Activated naive CD8-positive, alpha-beta T cell treated with anti-CD3 and anti-CD28 coated beads, Interleukin-2, amount 10 ng/mL, durations not matched to agents 7 days and 5 days (primary cell): ENCODE measurements at places on chromosomes 4 and X. TPM values are rescaled to one million over a fixed set of nuclear protein-coding genes. Genes with fewer than 3 reads are reported as not detected.

GRCh38 chr4:109811707-109812106, 3.9 kb upstream of the GAR1 start:
- no peak for DNase-seq

DNA sequence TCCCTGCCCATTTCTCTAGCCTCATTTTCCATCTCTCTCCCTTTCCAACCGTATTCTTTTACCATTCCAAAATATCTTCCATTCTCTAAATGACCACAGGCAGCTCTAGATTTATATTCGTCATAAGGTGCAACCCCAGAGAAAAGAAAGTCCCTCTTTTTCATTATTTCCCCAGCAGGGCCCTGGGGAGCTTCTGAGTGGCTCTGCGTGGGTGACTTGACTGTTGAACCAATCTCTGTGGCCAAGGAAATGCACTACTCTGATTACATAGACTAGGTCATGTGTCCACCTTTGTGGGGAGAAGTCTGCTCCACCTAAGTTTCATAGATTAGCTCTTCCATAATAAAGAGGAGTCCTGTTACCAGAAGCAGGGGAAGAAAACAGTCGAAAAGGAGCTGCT, 51.4 kb downstream of the ATOH1 start:
- no peak for DNase-seq

NPY2R gene
- not detected for total RNA-seq

DNA sequence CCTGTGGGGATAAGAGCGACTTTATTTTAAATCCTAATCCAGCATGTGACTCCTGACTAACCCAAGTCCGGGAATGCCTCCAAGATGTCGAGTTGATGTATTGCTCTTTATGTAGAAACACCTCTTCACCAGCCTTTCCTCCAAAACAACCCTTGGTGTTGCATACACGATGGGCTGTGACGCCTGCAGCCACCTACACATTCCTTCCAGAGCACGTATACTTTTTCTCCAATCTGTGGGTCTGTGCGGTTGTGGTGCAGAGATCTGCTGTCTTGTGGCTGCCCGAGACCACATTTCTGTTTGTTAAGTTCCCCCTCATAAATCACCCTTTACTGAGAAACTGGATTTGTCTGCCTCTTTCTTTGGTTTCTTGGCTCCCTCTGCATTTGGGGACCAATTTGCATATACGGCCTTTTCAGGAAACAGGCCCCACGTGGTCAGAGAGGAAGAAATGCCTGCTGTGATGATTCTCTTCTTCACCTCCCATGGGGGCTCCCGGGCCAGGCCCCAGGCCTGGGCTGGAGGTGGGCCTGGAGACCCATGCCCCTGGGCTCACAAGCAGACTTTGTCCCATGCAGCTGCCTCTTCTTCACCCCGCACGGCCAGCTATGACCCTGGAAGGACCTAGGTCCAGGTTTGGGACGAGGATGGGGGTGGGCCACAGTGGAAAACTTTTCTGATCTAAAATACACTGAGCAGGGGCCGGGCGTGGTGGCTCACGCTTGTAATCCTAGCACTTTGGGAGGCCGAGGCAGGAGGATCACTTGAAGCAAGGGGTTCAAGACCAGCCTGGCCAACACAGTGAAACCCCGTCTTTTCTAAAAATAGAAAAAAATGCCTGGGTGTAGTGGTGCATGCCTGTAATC, 21.4 kb upstream of the AFAP1 start:
- DNase-seq, result peak; percentile 67

GRCh38 chr4:15396157-15396800, 31.6 kb upstream of the C1QTNF7 start:
- peak; percentile 43 for DNase-seq

AADAT gene
- not detected for total RNA-seq

MYL5 gene
- total RNA-seq, result 20.0 TPM

- no peak for DNase-seq
Measured at GRCh38 chrX:55787063-55787462, 69.5 kb downstream of the RRAGB start.

DNA sequence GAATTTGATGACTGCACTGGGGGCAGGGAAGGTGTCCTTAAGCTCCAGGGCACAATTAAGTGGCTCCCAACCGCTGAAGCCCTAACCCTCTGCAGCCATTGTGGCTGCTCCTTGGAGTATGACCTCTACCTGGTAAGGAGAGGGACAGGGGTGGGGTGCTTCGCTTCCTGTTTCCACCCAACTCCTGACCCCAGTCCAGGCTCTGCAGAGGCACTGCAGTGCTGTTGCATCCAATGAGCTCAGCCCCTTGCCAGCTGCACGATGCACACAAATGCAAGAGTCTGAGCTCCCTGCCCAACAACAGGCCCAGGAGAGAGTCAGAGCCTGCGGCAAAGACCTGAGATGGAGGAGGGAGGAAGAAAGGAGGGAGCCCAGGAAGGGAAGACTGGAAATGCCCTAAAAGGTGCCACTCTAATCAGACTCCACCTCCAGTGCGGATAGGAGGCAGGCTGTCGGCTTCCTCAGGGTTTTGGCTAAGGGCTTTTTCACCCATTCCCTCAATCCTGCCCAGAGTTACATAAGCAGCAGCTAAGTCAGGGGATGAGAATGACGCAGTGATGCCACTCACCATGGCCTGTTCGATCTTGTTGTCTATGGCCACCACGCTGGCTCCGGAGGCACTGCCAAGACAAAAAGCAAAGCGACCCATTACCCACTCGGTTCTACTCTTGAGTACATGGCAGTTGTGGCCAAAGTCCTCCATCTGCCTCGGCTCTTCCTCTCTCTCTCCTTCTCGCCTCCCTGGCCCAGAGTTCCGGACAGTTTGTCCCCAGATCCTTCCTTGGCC, 60.1 kb downstream of the TSC22D3 start:
- DNase-seq, result no peak

DNA sequence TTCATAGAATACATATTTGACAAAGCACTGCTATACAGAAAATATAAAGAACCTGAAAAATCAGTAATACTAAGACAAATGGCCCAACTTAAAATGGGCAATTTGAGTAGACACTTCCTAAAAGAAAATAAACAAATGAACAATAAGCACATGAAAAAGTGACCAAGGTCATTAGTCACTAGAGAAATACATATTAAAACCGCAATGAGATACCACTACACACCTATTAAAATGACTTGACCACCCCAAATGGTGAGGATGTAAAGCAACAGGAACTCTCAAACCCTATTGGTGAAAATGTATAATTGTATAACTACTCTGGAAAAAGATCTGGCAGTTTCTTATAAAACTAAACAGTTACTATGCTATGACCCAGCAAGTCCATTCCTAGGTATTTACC, 34.0 kb upstream of the USP9X start:
- no peak for DNase-seq

DNA sequence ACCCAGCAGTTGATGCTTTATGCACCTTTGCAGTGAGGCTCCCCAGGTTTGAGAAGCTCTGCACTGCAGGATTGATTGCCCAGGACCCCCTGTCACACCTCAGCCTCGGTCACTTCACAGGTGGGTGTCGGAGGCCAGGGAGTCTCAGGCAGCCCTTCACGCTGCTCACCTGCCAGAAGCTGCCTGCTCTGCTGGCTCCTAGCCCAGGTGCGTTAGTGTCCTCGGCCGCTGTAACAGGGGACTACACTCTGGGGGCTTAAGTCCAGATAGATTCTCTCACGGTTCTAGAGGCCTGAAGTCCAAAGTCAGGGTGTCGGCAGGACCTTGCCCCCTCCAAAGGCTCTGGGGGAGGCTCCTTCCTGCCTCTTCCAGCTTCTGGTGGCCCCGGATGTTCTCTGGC, 79.9 kb downstream of the CPZ start:
- DNase-seq, result no peak

EXOSC9 gene
- 48.1 TPM for total RNA-seq

- DNase-seq, result no peak
Measured at GRCh38 chrX:8913655-8914409, 112.6 kb upstream of the FAM9A start.

DNA sequence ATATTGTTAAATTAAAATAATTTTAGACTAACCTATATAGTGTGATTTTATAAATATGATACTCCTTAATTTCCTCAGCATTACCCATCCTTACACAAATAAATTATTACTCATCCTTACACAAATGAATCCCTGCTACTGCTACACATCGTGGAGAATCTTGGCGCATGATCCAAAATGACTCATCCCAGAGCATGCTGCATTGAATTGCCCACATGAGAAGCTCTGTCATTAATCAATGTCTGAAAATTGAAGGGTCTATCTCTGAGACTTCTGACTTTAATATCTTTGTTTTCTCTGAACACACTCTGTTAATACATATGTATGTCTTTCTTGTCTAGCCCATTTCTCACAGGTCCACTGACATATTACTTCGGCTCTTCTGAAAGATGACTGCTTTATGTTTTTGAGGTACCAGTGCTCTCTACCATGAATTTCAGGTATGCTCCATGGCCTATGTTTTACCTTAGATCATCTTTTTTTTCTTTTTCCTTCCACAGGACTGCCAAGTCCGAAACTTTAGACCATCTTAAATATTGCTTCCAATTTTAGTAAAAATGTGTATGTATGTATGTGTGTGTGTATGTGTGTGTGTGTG, 15.7 kb upstream of the DUSP21 start:
- DNase-seq, result no peak

GYPE gene
- 3.5 TPM for total RNA-seq

SMIM10 gene
- 0.58 TPM for total RNA-seq

DNA sequence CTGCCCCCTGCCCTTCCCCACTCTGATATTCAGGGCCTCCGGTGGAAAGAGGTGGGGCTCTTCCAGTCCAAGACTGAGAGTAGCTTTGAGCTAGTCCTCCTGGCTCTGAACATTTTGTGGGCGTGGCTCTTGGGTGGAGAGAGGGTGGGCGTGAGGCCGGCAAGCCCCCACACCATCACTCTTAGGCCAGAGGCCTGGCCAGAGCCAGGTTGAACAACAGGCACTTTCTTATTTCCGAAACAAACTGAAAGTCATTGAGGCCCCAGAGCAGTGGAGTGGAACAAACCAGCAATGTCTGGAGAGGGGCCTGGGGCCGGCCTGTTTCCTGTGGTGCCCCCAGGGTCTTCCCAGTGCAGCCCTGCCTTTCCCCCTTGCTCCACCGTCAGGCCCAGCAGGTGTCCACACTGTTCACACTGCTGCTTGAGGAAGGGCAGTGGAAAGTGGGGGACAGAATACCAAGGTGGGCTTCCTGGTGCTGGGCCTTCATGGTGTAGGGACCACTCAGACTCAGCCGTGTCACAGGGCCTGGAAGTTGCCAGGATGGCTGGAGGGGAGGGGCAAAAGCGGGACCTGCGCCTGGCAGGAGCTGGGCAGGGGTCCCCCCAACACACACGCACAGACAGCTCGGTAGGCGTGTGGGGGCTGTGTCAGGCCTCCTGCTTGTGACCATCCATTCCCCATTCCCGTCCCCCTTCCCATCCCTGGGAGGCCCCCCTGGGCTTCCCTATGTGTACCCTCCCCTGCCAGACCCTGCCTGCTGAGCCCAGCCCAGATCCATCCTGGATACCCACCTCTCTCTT, 2.9 kb downstream of the ADRA2C start:
- DNase-seq, result no peak
